Erythroblast (primary cell): ENCODE measurements at places on chromosomes 11 and 22.

DNA sequence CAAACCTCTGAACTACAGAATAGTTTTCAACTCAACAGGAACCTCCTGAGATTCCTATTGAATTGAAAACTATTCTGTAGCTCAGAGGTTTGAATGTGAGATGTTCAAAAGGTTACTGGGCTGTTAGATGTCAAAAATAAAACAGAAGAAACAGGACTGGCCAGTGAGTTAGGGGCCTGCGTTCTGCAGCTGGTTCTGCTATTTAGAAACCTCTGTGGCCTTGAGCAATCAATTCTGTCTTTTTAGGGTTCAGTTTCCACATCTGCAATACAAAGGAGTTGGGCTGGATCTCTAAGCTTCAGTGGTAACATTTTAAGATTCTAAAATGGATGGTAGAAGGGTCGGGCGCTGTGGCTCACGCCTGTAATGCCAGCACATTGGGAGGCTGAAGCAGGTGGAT lies 55.8 kb downstream of the CLMP start:
- DNase-seq, result no peak

- no peak for DNase-seq
These were observed 219.4 kb upstream of the RAG2 start for GRCh38 chr11:36817336-36817965.

DNA sequence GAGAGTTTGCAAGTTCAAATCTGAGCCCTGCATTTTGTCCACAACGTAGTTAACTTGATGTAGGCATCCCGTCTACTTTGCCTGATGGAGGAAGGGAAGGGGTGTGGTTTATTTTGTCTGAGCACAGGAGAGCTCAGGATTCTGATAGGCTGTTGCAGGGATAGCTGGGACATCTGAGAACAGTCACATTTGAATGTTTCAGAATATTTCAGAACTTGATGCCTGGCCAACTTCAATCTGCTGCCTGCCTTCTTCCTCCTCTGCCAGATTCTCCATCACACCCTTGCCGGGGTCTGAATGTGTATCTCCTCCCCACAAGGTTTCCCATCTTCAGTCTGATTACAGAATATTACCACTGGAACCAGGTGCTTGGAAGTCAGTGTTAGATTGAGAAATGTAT lies 51.6 kb downstream of the NTM start:
- no peak for DNase-seq

DNA sequence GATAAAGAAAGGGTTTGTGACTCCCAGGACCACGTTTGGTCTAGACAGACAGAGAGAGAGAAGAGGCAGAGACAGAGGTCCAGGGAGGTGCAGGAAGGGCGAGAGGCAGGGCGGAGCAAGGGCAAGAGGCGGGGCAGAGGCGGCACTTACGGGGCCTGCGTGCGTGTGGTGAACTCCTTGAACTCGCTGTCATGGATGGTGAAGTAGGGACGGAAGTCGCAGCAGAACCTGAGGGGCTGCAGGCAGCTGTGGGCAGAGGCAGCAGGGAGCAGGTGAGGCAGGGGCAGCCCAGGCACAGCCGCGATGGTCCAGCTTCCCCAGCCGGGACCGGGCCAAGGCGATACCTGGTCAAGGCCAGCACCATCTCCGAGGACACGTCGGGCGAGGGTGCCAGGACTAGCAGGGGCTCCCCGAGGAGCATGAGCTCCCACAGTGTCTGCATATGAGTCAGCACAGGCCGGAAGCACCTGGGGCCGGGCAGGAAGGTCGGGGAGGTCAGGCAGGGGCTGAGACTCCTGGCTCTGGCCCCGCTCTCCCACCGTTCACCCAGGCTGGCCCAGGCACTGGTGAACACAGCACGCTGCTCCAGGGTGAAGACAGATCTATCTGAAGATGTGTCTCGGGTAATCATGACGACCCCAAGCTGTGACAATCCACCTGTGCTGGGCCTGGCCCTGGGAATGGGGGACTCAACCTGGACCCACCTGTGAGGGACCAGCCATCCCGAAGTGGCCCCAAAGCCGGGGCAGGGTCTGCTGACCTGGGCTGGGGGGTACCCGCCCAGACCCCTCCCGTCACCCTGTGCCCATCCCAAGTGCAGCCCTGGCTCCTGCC lies 7.2 kb upstream of the PLXNB2 start:
- peak; percentile 50 for DNase-seq

- no peak for DNase-seq
These were observed 85.2 kb upstream of the VPREB1 start for GRCh38 chr22:22159384-22159783.

- DNase-seq, result no peak
These were observed 32.9 kb upstream of the EHF start for GRCh38 chr11:34588023-34588422.

- no peak for DNase-seq
These were observed 12.6 kb downstream of the PARVA start for GRCh38 chr11:12389676-12390657.

DNA sequence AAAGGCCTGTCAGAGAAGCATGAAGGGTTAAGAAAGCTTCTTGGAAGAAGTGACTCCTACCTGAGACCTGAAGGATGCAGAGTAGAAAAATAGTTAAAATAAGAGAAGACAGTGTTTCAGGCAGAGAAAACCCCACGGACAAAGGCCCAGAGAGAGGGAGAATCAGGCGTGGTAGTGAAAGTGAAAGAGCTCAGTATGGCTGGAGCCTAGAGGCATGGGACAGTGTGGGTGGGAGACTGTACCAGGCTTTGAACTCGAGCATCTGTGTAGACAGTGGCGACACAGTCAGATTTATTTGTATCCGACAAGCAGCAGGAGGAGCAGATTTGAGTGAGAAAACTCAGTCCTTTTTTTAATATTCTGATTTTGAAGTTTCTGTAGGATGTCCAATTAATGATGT lies 360.0 kb downstream of the OPCML start:
- no peak for DNase-seq

DNA sequence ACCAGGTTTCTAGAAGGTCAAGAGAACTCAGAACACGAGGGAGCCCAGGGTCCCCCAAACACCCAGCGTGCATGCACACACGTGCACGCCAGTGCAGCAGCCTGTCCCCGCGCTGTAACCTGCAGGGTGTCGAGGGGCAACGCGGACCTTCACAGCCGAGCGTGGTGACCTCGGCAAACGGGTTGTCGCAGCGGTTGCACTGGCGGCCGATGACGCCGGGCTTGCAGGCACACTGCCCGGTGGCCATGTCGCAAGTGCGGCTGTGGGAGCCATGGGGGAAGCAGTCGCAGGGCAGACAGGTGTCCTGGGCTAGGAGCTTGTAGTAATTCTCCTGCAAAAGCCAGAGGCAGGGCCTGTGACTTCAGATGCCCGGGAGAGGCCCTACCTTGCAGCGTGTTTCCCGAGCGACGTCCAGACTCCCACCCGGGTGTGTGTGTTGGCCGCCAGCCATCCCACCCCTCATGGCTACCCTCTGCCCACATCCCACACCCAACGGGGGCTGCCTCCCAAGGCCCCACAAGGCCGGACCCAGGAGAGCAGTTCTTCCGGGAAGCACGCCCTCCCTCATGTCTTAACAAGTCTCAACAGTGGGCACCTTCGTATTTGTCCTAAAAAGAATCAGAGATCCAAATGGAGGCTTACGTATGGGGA lies 56.1 kb downstream of the TRMU start:
- DNase-seq, result no peak

GRCh38 chr11:94010136-94010535 lies 11.0 kb upstream of the HEPHL1 start:
- no peak for DNase-seq

DNA sequence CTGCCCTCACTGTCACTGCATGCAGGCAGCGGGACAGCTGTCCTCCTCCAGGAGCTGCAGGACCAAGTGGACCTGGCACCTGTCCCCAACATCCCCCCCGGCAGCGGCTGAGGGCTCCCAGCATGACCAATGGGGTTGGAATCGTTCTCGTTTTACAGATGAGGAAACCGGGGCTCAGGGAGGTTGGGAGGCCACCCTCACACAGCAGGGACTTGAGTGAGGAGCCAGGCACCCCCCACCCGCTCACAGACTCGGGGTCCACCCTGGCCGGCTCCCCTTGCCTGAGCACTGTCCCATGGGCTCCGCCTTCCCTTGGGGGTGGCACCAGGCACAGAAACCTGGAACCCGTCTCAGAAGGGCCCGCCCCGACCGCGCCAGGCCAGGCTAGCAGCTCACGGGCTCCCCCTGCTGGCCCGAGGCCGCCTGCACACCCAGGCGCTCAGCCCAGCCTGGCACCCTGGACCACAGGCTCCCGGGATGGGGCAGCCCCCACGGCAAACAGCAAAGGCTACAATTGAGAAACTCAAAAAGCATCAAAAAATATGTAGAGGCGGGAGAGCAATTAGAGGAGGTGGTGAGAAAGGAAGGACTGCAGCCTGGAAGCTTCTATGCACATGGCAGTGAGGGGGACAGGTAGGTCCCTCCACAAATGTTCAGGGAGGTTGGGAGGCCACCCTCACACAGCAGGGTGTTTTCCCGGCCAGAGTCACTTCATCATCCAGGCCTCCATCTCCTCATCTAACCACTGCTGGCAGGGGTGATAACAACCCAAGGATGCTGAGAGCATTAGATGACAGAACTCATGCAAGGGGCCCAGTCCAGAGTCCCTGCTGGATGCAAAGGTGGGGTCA lies 12.8 kb downstream of the MACROD1 start:
- DNase-seq, result peak; percentile 50

DNA sequence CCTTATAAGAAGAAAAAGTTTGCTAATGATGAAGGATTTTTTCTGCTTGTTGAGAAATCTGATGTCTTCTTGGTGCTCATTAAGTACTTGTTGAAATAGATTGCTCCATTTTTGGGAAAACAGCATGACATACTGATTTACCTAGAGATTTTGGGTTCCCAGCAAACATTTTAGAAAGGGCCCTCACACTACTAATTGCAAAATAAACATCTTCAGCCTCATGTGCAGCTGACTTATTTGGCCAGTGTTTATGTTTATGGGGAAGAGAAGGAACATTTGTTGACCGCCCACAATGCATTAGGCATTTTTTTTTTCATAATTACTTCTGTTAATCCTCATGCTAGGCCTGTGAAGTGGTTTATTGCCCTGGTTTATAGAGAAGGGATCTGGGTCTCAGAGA lies 40.1 kb downstream of the LDLRAD3 start:
- DNase-seq, result no peak

GRCh38 chr11:28343304-28344233 lies 235.4 kb downstream of the METTL15 start:
- peak; percentile 75 for DNase-seq

DNA sequence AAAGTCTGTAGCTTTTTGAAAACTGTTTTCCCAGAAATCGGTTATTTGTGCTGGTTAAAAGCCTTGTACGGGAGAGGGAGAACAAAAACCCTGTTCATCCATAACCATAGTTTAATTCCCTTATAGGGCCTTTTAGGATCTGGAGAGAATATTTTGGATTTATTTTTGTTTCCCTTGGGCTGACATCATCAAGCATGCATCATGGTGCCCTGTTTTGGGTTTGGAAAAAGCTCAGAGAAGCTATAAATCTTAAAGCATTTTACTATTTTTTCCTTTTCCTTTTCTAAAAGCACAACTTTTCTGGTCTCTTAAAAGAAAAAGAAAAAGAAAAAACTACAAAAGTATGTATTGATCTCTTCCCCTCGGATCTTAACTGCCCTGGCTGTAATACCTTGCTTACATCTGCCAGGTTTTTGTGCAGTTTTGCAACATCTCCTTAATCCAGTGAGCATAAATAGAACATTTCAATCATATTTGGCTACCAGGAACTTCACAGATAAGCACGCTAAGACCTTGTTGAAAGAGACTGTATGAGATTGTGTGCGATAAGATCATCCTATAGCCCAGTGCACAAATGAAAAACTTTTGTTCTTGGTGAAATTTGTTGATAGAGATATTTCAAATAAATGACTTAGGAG lies 88.0 kb downstream of the ZBTB16 start:
- peak; percentile 31 for DNase-seq

DNA sequence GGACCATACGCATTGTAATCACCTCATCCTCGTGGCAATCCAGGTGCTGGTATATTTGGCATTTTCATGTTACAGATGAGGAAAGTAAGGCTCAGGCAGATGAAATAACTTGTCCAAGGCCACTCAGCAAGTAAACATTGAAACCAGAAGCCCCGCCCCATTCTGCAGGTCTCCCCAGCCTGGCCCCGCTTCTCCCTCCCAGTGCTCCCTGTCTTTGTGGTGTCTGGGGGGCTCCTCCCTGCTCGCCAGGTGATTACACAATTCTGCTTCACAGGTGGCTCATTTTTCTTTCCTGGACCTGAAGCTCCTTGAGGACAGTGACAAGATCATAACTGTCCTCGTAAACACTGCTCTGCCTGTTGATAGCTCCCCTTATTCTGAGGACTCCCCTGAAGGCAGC lies 531.5 kb upstream of the B3GAT1 start:
- DNase-seq, result no peak

GRCh38 chr11:34605481-34606325 lies 15.2 kb upstream of the EHF start:
- no peak for DNase-seq

DNA sequence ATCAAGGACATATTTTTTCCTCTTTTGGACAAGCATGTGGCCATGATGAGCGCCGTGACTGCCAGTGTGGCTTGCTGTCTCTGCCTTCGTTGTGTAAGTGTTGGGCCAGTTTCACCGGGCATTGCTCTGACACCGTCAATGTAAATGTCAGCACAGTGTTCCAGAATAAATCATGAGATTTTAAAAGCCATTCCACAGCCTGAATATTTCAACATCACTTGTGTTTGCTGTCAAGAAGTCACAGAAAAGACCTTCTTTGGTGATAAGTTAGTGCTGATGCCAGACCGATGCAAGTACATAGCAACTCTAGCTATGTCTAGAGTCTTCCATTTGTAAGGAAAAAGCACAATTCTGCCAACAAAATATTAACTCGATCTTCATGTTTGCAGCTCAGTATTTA lies 467.8 kb downstream of the TBC1D22A start:
- DNase-seq, result no peak

- no peak for DNase-seq
These were observed 145.8 kb upstream of the ARHGAP20 start for GRCh38 chr11:110857892-110858546.

DNA sequence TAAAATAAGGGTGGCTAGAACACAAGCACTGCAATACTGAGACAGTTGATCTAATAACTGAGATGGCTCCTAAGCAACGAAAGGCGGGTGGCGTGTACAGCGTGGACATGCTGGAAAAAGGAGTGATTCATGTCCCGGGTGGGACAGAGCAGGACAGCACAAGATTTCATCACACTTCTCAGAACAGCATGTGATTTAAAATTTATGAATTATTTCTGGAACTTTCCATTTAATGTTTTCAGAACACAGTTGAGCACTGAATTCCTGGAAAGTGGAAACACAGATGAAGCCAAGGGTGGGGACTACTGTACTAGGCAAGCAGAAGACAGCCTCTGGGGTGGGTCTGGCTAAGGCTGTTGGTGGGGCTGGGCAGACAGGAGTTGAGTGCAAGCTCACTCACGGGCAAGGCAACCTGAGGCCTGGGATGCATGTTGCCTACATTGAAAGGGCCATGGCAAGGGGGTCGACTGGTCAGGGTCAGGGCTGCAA lies 165.6 kb upstream of the DDI1 start:
- DNase-seq, result no peak

GRCh38 chr22:22156716-22157347 lies 87.8 kb upstream of the VPREB1 start:
- DNase-seq, result peak; percentile 66

DNA sequence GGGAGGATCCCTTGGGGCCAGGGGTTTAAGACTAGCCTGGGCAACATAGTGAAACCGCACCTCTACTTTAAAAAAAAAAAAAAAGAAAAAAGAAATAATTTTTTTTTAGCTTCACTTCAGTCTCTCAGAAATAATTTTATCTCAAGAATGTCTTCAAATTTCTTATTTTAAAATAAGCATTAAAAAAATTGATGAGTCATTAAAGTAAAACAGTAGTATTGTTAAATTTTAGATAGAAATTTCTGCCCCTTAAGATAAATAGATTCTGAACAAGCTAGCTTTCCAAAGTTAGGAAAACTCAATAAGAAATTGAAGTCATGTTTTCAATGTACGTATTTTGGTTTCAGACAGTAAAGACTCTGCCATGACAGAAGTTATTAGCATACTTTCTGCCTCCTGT lies 7.7 kb upstream of the PACS1 start:
- DNase-seq, result no peak
